T-cell (primary cell): ENCODE measurements at places on chromosomes 7 and 10. TPM values are rescaled to one million over a fixed set of nuclear protein-coding genes. Genes with fewer than 3 reads are reported as not detected.

- no peak overlapping the region for H3K4me3 ChIP-seq
- no peaks in the 10 kb centered on the region for H3K36me3 ChIP-seq
- no peak for DNase-seq
- no peaks in the 10 kb centered on the region for H3K27me3 ChIP-seq
- no peaks in the 10 kb centered on the region for H3K4me1 ChIP-seq
- no peak overlapping the region for H3K27ac ChIP-seq
Measured at GRCh38 chr10:106734220-106734619, 430.3 kb downstream of the SORCS1 start.

The OR2A12 gene
- total RNA-seq = not detected

DNA sequence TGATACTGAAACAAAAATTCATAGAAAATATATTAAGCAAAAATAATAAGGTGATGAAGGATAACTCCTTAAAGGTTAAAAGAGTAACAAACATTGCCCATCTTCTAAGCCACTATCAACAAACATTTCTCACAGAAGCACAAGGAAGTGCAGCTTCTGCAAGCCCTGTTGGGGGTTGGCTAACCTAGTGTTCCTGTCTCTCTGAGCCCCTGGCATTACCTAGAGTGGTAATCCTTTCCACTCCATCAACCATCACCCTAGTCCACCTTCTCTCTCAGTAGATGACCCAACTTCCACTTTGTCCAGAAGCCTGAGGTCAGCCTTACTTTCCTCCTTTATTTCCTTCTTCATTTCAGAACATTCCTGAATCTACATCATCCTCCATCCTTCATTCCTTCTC is 59.7 kb downstream of the HIPK2 start:
- H3K36me3 ChIP-seq = peaks cover 9% of the 10 kb centered on the region
- no peaks in the 10 kb centered on the region for H3K27me3 ChIP-seq
- H3K4me3 ChIP-seq = no peak overlapping the region
- H3K4me1 ChIP-seq = no peaks in the 10 kb centered on the region
- no peak for DNase-seq

- no peaks in the 10 kb centered on the region for H3K27me3 ChIP-seq
- no peaks in the 10 kb centered on the region for H3K4me1 ChIP-seq
- no peak overlapping the region for H3K4me3 ChIP-seq
- H3K27ac ChIP-seq = no peak overlapping the region
Measured at GRCh38 chr7:44401692-44402091, 76.3 kb upstream of the CAMK2B start.

The OGDHL gene
- not detected for total RNA-seq

The TEX36 gene
- total RNA-seq = not detected
